ENCODE measurements at places on chromosomes 16 and 17.

- DNase-seq: no peak
These were observed 18.3 kb downstream of the TEKT3 start for GRCh38 chr17:15323131-15323530.

- DNase-seq: no peak
These were observed 173.8 kb upstream of the RPH3AL start for GRCh38 chr17:526425-526824.

DNA sequence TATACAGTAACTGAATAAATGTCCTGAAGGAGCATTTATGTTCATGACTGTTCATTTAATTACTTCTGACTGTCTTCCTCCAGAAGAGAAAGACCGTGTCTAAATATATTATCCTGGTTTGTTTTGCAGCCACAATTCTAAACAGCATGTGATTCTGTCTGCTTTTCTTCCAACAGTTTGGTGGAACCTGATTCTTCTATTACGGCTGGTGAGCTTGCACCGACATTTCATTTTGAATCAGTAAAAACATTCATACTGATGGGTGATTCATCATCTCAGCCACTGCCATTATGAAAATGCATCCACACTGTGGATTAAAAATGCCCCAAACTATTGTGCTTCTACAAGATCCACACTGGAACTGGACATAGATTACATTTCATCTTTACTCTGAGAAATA, 16.9 kb downstream of the KNOP1 start:
- no peak for DNase-seq

DNA sequence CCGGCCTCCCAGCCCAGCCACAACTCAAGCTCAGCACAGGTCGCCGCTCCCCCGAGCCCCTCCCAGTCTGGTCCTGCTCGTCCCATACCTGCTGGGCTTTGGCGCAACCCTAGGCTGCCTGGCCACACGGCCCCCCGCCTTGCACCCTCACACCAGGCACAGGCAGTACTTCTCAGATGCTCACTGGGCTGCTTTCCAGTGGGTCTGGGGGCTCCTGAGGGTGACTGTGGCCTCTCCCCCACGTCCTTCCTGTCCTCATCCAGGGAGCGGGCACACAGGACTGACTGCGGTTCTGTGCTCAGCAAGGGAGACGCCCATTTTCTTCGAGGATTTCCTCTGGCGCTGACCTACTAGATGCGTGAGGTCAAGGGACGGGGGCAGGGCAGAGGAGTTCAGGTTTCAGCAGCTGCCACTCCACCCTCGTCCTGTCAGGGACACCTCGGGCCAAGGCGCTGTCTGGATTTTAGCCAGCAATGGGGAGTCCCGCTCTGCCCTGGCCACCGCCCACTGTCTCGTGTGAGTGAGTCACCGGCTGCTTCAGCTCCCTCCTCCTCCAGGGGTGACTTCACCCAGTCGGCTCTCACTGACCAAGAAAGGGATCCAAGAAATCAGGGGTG, 115.8 kb downstream of the NPIPB11 start:
- peak; percentile 32 for DNase-seq

GRCh38 chr16:1494129-1494640, 1.0 kb downstream of the TELO2 start:
- no peak for DNase-seq

DNA sequence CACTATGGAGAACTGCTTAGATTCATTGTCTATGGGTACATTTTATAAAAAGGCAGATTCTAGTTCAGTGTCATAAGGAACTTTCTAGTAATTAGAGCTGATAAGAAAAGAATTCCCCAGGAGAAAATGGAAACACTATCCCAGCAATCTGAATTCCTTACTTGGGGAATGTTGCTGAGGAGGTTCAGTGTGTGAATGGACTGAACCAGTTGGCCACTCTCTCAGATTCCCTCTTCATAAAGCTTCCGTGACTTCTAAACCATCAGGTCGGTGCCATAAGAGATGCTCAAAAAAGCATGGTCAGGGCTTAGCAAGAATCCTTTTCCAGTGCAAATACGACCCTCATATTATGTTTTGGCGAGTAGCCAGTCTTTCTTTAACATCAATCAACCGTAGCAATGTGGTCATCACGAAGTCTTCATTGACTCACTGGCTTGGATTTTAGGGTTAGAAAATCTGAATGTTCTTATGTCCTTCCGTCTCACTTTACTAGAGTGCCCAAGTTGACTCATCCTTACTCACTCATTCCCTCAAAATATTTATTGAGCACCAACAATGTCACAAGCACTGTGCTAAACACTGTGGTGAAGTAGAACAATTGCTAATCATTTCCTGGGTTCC, 102.7 kb upstream of the HLF start:
- no peak for DNase-seq

GRCh38 chr17:77037943-77038342, 102.8 kb upstream of the SEC14L1 start:
- DNase-seq: no peak

GRCh38 chr17:61208301-61209105, 191.1 kb upstream of the TBX2 start:
- no peak for DNase-seq

DNA sequence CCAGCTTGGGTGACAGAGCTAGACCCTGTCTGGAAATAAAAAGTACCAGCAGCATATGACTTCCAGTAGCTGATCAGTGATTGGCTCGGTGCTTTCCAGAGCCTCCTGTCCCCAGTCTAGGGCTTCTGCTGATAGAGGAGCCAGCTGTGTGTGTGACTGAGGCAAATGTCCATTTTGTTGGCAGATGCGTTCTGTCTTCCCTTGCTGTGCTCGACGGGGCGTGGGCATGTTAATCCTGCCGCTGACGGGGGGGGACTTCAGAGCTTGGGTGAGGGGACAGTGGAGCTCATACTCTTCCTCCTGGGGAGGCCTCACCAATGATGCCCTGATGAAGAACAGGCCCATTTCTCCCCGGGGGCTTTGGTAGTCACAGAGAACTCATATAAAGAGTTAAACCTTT, 14.6 kb downstream of the KCTD2 start:
- no peak for DNase-seq

DNA sequence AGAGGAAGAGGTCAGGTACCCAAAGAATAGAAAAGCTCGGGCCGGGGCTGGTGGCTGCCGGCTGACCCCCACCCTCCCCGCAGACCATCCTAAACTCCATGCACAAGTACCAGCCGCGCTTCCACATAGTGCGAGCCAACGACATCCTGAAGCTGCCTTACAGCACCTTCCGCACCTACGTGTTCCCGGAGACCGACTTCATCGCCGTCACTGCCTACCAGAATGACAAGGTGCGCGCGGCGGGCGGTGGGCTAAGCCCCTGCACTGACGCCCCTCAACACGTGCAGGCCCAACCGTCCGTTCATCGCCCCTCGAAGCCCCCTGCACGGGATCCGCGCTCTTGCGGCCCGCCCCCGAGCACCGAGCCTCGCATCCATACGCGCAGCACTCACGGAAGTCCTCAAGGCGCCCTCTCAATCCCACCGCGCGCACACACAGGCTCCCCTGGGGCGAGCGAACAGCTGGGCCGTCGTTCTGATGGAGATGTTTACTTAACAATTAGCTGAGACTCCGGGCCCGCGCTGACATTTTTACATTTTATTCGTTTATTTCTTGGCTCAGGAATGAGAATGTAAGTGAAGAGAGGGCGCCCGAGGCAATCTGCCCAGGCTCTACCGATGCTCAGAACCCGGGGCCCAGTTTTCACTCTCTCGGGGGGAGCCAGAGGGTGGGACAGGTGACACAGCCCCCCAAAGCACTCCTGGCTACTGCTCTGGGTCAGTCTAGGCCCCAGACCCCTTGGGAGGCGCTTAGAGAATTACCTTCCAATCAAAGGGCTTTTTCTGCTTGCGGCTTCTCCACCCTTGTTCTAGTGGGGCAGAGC, 3.5 kb downstream of the TBX2 start:
- no peak for DNase-seq

DNA sequence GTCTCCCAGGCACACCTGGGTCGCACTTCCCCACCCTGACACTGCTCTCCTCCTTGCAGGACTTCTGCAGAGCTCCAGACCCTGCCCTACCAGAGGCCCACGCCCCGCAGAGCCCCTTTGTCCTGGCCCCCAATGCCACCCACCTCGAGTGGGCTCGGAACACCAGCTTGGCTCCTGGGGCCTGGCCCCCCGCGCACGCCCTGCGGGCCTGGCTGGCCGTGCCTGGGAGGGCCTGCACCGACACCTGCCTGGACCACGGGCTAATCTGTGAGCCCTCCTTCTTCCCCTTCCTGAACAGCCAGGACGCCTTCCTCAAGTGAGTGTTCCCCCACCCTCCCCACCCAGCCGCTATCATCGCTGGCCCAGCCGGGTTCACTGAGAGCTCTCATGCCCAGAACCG, 79.6 kb downstream of the MGAT5B start:
- no peak for DNase-seq

GRCh38 chr17:4851084-4851483, 17.9 kb downstream of the MINK1 start:
- no peak for DNase-seq

GRCh38 chr16:15398618-15399316, 3.2 kb downstream of the MPV17L start:
- no peak for DNase-seq

GRCh38 chr17:60724647-60725046, 47.0 kb downstream of the BCAS3 start:
- no peak for DNase-seq

DNA sequence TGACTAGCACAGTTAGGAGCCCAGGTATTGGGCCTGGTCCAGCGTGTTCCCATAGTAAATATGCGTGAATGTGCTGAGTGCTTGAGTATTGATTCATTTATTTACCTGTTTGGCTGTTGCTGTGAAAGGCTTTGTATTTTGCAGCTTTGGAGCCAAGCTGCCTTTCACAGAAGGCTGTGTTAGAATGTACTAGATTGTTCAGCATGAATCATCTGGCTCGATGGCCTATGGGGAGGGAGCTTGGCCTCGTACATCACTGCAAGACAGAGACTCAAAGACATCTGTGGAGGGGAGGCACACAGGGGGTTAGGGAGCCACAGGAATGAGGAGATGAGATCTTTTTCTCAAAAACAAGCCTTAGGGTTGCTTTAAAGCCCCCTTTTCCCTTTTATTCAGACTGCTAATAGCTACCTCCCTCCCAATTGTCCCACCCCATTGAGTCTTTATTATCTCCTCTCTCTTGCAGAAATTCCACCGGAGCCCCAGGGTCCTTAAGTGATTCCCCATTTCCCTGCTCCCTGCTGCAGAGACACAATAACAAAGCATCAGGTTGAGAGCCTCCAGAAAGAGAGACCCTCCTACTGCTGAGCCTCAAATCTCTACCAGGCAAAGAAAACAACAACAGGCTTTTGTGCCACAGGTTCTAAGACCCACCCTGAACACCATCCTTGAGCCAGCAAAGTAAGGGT, 307.2 kb downstream of the ABCC12 start:
- DNase-seq: no peak

DNA sequence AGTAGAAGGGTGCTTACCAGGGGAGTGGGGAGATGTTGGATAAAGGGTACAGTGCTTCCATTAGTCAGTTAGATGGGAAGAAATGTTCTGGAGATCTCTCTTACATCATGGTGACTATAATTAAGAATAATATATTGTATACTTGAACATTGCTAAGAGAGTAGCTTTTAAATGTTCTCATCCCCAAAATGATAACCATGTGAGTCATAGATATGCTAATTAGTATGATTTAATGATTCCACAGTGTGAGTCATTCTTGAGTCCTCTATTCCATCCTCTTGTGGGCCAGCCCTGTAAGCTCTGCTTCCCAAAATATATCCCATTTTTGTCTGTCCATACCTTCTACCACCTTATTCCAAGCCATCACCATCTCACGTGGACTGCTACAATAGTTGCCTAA, 80.6 kb upstream of the CDH11 start:
- no peak for DNase-seq

DNA sequence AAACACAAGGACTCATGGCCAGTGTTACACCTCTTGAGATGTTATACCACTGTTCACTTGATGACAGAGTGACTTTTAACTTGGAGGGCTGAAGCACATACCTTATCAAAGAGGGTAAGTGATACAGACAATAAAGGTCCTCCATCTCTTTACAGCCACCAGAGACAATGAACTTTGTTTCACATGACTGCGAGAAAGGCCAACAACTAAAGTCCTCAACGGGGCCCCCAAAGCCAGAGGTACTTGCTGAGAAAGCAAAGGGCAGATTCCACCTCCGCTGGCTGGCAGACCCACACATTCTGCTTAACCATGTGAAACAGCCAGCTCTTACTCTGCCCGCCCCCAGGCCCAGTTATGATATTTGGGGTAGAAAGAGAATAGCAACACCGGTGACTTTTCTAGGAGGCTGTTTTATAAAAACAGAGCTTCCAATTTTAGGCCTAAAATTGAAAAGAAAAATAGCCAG, 21.4 kb downstream of the DCUN1D3 start:
- no peak for DNase-seq

- DNase-seq: no peak
These were observed 10.0 kb downstream of the DUS2 start for GRCh38 chr16:68033101-68033500.

GRCh38 chr16:89286096-89286495, 68.6 kb downstream of the ZNF778 start:
- peak; percentile 28 for DNase-seq

- peak; percentile 97 for DNase-seq
These were observed 14.7 kb downstream of the DLG4 start for GRCh38 chr17:7204828-7205461.

DNA sequence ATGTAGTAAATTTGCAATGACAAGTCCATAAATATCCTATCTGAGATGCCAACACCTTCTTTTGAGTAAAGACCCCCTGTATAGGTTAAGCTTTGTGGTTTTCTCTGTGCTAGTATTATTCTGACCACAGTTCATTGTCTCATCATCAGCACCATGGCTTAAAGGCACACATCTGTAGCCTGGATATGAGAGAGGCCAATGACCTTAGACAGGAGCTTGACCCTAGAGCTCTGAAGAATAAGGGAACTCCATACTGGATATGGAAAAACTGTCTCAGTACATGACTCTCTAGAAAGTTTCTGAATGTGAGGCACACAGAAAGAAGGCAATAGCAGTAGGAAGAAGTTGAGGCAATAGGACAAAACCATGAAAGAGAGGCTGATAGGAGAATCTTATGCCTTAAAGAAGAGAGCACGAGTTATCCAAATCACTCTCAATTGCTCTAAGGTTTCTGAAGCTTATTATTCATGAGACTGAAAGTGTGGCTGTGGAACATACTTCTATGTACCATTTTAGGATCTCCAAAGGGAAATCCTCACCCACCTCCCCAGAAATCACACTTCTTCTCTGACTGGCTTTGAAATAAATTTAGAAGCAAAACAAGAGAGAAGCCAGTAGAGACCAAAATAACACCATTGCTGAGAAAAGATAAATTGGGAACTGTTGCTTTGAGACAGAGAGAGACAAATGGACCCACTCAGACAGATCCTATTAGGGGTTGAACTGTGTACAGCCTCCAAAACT, 150.2 kb downstream of the ABCA8 start:
- no peak for DNase-seq

DNA sequence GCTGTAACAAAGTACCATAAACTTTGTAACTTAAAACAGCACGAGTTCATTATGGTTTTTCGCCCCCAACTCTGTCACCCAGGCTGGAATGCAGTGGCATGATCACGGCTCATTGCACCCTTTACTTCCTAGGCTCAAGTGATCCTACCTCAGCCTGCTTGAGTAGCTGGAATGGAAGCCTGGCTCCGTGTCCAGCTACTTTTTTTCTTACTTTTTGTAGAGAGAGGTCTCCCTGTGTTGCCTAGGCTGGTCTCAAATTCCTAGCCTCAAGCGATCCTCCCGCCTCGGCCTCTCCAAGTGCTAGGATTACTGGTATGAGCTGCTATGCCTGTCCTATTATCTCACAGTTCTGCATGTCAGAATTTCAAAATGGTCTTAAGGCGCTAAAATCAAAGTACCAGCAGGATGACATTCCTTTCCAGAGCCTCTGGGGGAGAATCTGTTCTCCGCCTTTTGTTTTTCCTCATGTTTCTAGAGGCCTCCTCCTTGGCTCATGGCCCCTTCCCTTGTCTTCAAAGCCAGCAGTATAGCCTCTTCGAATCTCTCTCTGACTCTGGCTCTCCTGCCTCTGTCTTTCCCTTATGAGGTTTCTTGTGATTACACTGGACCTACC, 10.1 kb upstream of the PRM1 start:
- DNase-seq: no peak
